Activated T-cell treated with anti-CD3 and anti-CD28 coated beads, Interleukin-2, amount 50 U/mL, for 1 hour (primary cell): ENCODE measurements at places on chromosomes 2 and 18.

DNA sequence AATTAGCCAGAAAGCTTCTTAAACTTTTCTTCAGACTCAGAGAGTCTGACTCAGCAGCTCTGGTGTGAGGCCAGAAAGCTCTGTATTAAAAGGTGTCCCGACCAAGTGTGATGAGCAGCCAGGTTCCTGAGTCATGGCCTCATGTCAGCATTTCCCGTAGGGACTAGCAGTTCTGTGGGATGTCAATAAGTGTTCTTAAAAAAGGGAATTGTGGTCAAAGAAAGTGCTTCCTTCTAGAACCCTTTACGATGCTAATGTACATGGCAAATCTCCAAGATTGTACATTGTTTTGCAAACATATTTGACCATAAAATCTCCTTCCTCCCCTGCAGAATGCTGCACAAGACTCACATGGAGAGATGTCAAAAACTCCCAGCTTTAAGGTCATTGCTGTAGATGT lies 80.1 kb downstream of the PLA2R1 start:
- no peak for DNase-seq

GRCh38 chr2:120825370-120826259 lies 89.9 kb downstream of the GLI2 start:
- no peak for DNase-seq

GRCh38 chr18:54284535-54284934 lies 15.2 kb downstream of the POLI start:
- DNase-seq, result no peak

DNA sequence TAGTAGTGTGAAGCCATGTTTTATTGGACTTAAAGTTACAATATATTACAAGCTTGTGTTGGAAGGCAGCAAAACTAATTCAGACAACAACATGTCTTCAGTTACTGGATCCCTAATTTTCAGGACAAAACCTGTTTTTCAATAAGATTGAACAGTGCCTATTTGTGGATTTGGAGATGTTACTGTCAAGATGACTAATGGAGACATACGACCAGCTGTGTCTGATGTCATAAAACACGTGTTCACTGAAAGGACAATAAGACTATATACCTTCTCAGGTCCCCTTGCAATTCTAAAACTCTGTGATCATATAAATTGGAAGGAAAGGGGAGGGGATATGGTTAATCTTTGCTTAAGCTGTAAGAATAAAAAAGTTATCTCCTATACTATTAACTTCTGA lies 21.7 kb downstream of the METTL21A start:
- DNase-seq, result no peak

- no peak for DNase-seq
Observed at GRCh38 chr2:25311865-25312575, 29.7 kb downstream of the DNMT3A start.

DNA sequence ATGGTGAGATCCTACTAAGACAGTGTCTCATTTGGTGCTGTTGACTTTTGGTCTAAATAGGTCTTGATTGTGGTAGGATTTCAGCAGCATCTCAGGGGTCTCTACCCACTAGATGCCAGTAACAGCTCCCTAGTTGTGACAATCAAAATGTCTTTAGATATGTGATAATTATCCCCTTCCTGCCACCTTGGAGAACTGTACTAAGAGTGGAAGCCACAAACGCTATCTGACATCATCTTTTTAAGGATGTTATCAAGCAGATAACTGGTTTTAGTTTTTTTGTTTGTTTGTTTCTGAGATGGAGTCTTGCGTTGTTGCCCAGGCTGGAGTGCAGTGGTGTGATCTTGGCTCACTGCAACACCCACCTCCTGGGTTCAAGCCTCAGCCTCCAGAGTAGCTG lies 3.1 kb downstream of the MGAT5 start:
- no peak for DNase-seq

DNA sequence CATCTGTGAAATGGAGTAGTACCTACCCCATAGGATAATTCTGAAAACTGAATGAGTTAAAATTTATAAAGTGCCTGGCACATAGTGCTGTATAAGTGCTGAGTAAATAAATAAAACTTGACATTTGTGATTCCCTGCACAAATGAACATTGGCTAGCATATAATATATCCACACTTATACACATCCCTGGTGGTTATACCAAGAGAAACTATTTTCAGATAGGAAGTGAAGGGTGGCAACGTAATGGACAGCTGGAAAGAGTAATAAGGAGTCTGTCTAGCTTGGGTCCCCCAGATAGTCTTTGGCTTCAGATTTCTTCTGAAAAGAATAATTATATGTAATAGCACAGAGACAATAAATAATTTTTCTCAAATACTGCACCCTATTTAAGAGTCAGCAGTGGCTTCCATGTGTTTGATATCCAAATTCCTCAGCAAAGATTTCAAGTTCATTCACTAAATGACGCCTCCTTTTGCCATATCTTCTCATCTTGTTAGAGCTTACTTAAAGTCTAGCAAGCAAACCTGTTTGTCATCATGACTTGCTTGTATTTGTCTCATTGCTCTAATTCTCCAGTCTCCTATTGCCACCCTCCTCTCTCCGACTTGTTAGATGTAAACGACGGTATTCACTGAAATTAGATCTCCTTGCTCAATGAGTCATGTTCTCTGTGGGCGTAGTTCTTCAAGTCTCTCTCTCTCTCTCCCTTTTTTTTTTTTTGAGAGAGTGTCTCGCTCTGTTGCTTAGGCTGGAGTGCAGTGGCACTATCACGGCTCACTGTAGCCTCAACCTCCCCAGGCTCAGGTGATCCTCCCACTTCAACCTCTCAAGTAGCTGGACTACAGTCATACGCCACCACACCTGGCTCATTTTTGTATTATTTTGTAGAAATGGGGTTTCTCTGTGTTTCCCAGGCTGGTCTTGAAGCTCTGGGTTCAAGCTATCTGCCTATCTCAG lies 8.7 kb upstream of the ADGRF3 start:
- no peak for DNase-seq

- no peak for DNase-seq
Observed at GRCh38 chr2:127685410-127686080, 10.2 kb upstream of the LIMS2 start.

- peak; percentile 5 for DNase-seq
Observed at GRCh38 chr2:10228611-10229365, 73.9 kb upstream of the HPCAL1 start.

GRCh38 chr2:22253171-22253570 lies 1129.4 kb downstream of the TDRD15 start:
- no peak for DNase-seq

GRCh38 chr2:11517906-11518305 lies 15.9 kb upstream of the GREB1 start:
- no peak for DNase-seq

GRCh38 chr2:43300781-43301583 lies 74.6 kb upstream of the ZFP36L2 start:
- no peak for DNase-seq
